CD4-positive, alpha-beta T cell treated with Interleukin-1 beta for 1 hour (primary cell): ENCODE measurements at places on chromosomes 2 and 18.

GRCh38 chr18:54957296-54957832 is 1.9 kb downstream of the CCDC68 start:
- DNase-seq, result no peak

GRCh38 chr2:217398860-217399259 is 539.0 kb upstream of the TNP1 start:
- no peak for DNase-seq

DNA sequence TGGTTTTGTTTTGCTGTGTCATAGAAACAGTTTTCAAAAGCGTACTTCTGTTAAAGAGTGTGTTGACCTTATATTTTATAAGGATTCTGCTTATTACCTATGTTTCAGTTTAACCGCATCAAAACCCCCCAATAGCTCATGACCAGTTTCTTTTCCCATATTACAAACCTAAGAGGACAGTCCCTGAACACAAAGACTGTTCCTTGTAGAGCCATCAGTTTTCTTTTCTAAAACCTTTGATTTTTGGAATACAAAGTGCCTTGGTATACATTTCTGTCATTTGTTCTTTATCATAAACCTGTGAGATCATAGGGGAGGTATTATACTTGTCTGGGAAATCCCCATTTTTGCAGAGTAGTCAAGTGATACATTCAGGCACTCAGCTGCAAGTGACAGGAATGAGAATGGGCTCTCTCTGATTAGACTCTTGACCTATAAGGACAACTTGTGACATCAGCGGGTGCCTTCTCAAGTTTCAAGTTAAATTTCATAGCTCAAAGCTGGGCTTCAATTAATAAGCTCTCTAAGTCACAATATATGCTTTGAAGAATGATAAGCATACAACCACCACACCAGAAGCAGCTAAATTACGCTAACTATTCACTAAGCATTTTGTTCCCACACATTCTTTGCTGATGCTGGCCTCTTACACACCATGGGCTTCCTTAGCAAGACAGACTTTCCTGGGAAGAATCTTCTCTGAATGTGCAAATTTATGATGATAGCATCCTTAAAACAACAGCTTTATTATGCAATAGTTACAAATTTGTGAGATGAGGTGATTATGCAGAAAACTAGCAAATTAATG is 97.5 kb upstream of the CD302 start:
- DNase-seq, result no peak

GRCh38 chr18:42255908-42256765 is 301.1 kb downstream of the PIK3C3 start:
- no peak for DNase-seq
